ENCODE measurements at places on chromosomes 1 and 21.

DNA sequence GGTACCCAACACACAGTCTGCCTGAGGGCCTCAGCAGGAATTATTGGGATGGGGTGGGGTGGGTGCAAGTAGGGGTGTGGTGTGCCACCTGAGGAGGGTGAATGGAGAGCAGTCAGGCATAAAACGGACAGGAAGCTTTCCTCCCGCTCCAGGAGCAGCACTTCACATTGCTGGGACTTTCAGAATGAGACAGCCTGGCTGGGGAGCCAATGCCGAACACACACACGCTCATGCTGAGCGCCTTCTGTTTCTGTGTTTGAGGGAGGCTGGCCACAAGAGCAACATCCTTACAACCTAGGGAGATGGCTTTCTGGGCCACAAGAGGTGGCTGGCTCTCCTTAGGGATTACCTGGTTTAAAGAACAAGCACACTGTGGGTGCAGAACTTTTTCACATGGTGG lies 98.0 kb downstream of the LAMC2 start:
- no peak for DNase-seq

- DNase-seq: no peak
These were observed 16.2 kb downstream of the KYAT3 start for GRCh38 chr1:88976235-88976634.

DNA sequence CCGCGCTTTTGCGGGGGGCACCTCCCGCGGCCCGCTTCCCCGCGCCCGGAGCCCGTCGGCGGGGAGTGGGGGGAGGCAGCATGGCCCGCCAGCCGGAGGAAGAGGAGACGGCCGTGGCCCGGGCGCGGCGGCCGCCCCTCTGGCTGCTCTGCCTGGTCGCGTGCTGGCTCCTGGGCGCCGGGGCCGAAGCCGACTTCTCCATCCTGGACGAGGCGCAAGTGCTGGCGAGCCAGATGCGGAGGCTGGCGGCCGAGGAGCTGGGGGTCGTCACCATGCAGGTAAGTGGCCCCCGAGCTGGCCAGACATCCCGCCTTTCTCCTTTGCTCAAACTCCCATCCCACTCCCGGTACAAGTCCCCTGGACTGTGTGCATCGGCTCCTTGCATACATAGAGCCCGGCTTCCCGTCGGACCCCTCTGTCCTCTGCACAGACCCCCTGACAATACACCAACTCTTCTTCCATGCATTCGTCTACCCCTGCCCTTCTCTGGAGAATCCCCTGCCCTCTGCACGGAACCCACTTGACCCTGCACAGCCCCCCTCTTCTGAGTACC lies 812 bp downstream of the CACHD1 start:
- no peak for DNase-seq

GRCh38 chr1:74486036-74486435 lies 26.4 kb downstream of the LRRC53 start:
- DNase-seq: no peak

- no peak for DNase-seq
These were observed 243.4 kb downstream of the RHOU start for GRCh38 chr1:228978484-228979324.

GRCh38 chr1:78682496-78682895 lies 32.9 kb downstream of the IFI44 start:
- DNase-seq: no peak

GRCh38 chr1:109397581-109398342 lies at the start of gene SORT1:
Gene SORT1 (minus strand): TSS chr1:109397918. CDS start chr1:109397892, 26 bp downstream.
- no peak for DNase-seq

GRCh38 chr1:239914751-239915231 lies 176.9 kb upstream of the FMN2 start:
- DNase-seq: no peak

Data from cortex of kidney (tissue), 1 donor.